Activated effector memory CD4-positive, alpha-beta T cell treated with anti-CD3 and anti-CD28 coated beads, Interleukin-2, amount 50 U/mL, for 16 hours (primary cell): ENCODE measurements at places on chromosomes 5 and 9.

- DNase-seq, result no peak
Measured at GRCh38 chr5:91898898-91899297, 515.8 kb upstream of the ARRDC3 start.

- DNase-seq, result no peak
Measured at GRCh38 chr5:52897238-52897614, 91.9 kb upstream of the ITGA2 start.

DNA sequence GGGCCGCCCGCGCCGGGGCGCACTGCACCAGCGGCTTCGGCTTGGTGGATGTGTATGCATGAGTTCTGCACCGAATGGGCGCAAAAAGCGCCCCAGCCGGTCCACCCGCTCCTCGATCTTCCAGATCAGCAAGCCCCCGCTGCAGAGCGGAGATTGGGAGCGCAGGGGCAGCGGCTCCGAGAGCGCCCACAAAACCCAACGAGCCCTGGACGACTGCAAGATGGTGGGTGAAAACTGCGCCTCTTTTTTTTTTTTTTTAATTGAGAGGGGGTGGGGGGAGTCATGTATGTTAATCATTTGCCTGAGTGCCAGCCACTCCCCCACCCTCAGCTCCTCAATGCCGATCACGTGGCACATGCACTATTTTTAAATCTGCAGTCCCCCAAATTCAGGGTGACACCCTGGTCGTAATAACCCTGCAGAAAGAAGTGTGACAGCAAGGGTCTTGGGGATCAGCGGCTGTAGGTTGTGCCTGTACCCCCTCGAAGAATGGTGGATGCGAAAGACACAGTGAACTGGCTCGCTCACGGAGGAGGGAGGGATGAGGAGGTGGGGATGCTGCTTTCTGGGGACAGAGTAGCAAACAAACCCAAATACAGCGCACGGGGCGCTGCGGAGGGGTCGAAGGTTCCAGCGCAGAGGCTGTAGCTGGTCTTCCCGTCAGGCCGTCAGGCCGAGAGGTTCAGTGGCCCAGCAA, 900 bp downstream of the RGS7BP start:
- no peak for DNase-seq

GRCh38 chr5:165086465-165086864, 1581.0 kb downstream of the MAT2B start:
- no peak for DNase-seq

- DNase-seq, result no peak
Measured at GRCh38 chr5:27242258-27242626, 203.9 kb upstream of the CDH9 start.

GRCh38 chr5:80925931-80926330, 34.2 kb upstream of the RASGRF2 start:
- DNase-seq, result no peak

GRCh38 chr5:144467792-144468191, 297.1 kb downstream of the KCTD16 start:
- no peak for DNase-seq

- DNase-seq, result no peak
Measured at GRCh38 chr5:38677636-38678035, 121.2 kb upstream of the LIFR start.

- no peak for DNase-seq
Measured at GRCh38 chr5:167816354-167816753, 475.1 kb upstream of the WWC1 start.

- peak; percentile 83 for DNase-seq
Measured at GRCh38 chr5:55226934-55227663, at the start of gene MCIDAS. MCIDAS (minus strand) TSS chr5:55227315; CDS start chr5:55227138, 177 bp downstream.

- DNase-seq, result no peak
Measured at GRCh38 chr5:72112389-72112788, 5.1 kb downstream of the MAP1B start.

DNA sequence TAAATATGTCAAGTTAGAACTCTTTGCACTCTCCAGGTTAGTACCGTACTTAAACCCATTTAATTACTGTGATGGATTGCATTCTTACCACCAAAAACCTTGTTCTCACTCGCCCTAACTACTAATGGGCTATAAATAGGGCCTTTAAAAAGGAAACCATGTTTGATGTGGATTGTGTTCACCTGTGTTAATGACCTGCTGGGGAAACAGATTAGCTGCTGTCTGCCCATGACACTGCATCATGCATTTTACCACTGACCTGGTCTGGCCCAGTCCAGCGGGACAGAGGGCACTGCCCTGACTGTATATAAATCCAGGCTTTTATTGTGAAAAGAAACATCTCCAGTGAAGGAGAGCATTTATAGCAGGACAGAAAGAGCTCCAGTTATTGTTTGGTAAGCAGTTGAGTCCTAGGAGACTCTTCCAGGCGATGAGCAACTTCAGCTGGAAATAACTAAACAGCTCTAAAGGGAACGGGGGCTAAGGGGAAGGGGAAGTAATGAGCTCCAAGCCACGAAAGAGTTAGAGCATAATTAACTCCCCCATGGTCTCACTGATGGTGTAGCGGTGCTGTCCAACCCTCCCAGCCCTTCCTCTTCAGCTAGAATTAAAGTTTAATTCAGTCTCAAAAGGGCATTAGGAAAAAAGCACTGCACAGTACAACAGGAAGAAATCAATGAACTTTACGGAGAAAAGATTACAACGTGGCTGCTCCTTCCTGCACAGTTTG, 303.1 kb downstream of the ENC1 start:
- no peak for DNase-seq

GRCh38 chr5:5126444-5126843, 13.7 kb upstream of the ADAMTS16 start:
- no peak for DNase-seq

GRCh38 chr9:113785334-113785733, 90.8 kb upstream of the ZNF618 start:
- no peak for DNase-seq

- no peak for DNase-seq
Measured at GRCh38 chr9:136572003-136572827, 26.4 kb upstream of the NOTCH1 start.

GRCh38 chr5:149456597-149457392, 77.7 kb upstream of the IL17B start:
- DNase-seq, result no peak

GRCh38 chr9:75876999-75877640, 13.4 kb upstream of the PCSK5 start:
- DNase-seq, result no peak

DNA sequence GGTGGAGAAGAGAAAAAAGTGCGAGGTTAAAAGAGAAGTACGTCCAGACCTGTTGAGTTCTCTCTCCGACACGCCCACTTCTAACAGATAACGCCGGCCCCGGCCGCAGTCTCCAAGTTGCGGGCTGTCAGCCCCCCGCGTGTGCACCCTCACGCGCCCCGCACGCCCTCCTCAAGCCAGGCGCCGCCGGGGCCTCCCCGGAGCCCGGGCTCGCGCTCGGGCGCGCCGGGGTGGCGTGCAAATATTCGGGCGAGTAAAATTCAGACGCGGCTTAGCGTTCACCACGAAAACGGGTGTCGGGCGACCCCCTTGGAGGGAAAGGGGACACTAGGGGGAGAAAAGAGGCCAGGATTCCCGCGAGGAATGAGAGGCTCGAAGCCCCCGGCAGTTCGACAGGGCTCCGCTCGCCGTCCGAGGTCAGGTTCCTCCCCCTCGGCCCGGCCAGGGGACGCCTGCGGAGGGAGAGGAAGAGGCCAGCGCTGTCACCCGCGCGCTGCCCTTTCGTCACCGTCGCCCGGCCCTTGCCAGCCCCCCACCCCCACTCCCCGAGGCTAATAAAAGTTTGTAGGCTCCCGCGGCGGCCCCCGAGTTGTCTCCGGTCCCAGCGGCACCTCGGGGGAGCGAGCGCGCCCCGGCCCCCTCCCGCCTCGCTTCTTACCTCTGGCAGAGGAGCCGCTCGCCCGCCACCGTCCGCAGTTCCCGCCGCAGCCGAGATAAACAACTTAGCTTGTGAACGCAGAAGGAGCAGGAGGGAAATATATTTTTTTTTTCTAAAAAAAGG, 743 bp downstream of the NR3C1 start:
- peak; percentile 82 for DNase-seq

- DNase-seq, result no peak
Measured at GRCh38 chr9:37675661-37676060, 24.9 kb downstream of the FRMPD1 start.

- DNase-seq, result no peak
Measured at GRCh38 chr9:110750272-110750671, 81.7 kb downstream of the MUSK start.

- DNase-seq, result no peak
Measured at GRCh38 chr9:19631181-19631580, 157.7 kb downstream of the SLC24A2 start.

DNA sequence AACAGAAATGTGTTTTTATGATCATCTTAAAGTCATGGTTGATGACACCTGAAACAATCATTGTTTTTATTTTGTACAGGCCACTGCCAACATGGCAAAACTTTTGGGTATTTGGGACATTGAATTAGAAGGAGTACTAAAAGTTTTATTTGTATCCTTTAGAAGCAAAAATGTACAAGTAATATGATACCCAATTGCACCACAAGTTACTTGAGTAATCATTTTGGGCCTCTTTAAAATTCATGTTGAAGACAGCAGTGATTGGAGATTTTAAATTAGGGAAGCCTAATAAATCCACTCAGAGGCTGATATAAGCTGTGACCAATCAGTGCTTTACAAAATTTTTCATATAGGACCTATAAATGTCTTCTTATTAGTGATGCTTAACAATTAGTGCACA, 212.9 kb downstream of the MARCHF11 start:
- DNase-seq, result no peak

GRCh38 chr9:135403733-135404450, 75.7 kb upstream of the PPP1R26 start:
- no peak for DNase-seq

- DNase-seq, result no peak
Measured at GRCh38 chr9:97220894-97221477, 86.5 kb upstream of the CCDC180 start.

GRCh38 chr5:151870820-151871219, 53.8 kb downstream of the GLRA1 start:
- DNase-seq, result no peak

- no peak for DNase-seq
Measured at GRCh38 chr9:89648247-89649000, 43.6 kb downstream of the GADD45G start.

- no peak for DNase-seq
Measured at GRCh38 chr5:68898951-68899471, 194.8 kb upstream of the SLC30A5 start.

GRCh38 chr5:62974623-62975022, 396.0 kb downstream of the LRRC70 start:
- no peak for DNase-seq

DNA sequence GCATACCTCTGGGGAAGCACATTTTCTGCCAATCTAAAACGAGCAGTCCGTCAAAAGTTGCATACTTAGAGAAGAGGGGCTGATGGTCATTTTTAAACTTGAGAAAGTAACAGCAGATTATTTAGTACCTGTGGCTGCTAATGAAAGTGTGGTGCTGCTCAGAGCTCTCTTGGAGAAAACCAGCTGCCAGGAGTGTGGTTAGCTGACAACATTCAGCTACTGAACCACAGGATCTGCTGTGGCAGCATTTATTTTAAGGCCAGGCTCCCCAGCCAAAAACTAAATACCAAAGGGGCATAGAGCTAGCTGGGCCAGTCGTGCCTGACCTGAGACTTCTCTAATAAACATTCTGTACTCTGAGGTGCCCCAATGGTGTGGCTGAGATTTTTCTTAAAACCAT, 203.6 kb downstream of the EDIL3 start:
- DNase-seq, result no peak

GRCh38 chr5:144297081-144297480, 126.4 kb downstream of the KCTD16 start:
- no peak for DNase-seq

- DNase-seq, result no peak
Measured at GRCh38 chr5:126104951-126105350, 318.3 kb upstream of the GRAMD2B start.

DNA sequence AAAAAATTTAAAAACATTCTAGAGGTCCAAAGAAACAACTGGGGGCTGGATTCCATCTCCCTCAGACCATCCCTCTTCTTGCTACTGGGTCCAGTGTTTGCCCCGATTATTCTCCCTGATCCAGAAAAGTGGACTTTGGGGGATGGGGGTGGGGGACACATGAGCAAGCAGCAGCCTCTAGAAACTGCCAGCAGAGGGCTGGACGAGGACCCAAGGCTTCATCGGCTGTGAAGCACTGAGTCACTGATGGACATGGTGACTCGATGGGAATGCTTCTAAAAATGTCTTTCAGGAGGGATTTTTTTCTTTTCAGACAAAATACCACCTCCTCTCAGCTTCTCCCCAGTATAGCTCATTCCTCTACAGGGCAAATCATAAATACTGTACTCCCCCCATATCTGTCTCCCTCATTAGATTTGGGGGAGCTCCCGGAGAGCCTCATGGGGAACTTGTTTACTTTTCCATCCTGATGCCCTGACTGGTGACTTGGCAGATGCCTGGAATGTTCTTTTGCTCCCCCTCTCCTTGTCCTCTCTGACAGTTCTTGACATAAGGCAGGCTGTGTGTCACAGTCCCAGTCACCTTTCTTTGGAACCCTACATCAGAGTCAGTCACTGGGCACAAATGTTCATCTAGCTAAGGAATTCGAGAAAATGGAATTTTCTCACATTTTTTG, 67.2 kb upstream of the STC2 start:
- no peak for DNase-seq

DNA sequence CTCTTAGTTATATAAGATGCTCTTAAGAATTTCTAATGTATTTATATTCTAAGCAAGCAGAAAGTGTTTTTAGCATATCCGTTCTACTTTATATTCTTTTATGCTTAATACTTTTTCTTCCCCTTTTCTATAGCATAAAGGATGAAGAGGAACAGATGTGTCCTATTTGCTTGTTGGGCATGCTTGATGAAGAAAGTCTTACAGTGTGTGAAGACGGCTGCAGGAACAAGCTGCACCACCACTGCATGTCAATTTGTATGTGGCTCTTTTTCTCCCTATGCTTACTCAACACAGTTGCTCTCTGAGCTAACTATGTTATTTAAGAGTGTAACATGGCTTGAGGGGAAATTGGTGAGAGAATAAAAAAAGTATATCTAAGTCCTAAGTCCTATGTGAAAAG, 37.6 kb upstream of the SETD9 start:
- DNase-seq, result no peak

- no peak for DNase-seq
Measured at GRCh38 chr5:156949424-156949823, 13.6 kb downstream of the TIMD4 start.

DNA sequence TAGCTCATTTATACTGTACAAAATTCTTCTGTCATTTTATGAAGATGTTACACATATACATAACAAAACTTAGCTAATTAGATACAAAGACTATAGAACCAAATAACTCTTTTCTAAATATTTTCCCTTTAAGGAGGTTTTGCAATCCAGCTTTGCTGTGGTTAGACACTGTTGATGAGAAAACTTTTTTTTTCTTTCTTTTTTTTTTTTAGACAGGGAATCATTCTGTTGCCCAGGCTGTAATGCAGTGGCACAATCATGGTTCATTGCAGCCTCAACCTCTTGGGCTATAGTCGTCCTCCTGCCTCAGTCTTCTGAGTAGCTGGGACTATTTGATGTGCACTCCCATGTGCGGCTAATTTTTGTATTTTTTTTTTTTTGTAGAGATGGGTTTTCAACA, 38.5 kb upstream of the CDKN2B start:
- DNase-seq, result no peak
